Peyer's patch (tissue), 4 donors: ENCODE measurements at places on chromosomes 5 and 9. TPM values are rescaled to one million over a fixed set of nuclear protein-coding genes. Genes with fewer than 3 reads are reported as not detected.

DNA sequence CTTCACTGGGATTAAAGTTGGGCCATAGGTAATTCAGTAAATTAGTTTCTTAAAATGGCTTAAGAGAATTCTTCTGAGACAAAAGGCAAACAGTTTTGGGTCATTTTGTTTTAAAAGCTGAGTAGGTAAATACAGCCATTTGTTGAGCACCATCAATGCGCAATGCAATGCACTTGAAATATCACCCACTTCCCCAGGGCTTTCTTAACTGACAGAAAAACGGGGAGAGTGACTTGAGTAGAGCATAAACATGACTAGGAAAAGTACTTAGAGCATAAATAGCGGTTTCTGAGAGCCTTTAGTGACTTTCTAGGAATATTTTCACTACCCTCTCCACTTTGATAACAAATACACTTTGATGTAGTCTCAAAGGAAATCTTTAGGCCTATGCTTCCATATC is 27.2 kb downstream of the MLANA start:
- no peak overlapping the region for H3K27ac ChIP-seq
- H3K36me3 ChIP-seq = peaks cover 28% of the 10 kb centered on the region
- H3K27me3 ChIP-seq = no peaks in the 10 kb centered on the region
- H3K4me3 ChIP-seq = no peak overlapping the region
- H3K4me1 ChIP-seq = no peaks in the 10 kb centered on the region

DNA sequence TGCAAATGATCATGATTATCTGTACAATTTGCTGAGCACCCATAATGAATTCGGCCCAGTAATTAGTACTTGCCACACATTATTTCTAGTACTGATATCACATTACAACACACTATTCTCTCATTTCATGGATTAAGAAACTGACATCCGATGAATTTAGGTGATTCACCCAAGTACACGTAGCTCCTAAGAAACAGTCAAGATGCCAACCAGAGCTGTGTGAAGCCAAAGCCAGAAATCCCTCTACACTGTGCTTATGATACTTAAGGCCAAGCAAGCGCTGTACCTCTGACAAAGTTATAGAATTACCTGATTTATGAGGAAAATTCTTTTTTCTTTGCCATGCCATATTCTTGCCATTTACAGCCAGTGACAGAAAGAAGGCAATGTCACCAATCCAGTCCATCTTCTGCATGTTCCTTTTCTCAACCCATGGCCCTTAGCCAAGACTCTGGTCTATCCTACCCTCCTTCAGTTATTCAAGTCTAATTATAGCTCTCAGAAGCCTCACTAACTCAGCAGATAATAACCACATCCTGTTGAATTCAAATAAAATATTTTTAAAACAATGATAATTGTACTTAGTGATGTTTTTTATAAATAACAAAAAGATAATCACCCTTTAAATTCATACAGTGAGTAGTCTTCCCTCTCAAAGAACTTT is 74.3 kb upstream of the PTGER4 start:
- H3K27ac ChIP-seq = no peak overlapping the region
- H3K4me1 ChIP-seq = no peaks in the 10 kb centered on the region
- no peaks in the 10 kb centered on the region for H3K27me3 ChIP-seq
- DNase-seq = no peak
- no peak overlapping the region for H3K4me3 ChIP-seq
- no peaks in the 10 kb centered on the region for H3K36me3 ChIP-seq

Gene PTPN3
- 53.6 TPM for total RNA-seq

Gene SOHLH1
- total RNA-seq = not detected

Gene CYSRT1
- total RNA-seq = 1.3 TPM

GRCh38 chr5:31944684-31945445 is 229.3 kb downstream of the GOLPH3 start:
- no peaks in the 10 kb centered on the region for H3K36me3 ChIP-seq
- H3K27me3 ChIP-seq = no peaks in the 10 kb centered on the region
- H3K4me1 ChIP-seq = no peaks in the 10 kb centered on the region
- no peak overlapping the region for H3K4me3 ChIP-seq
- H3K27ac ChIP-seq = no peak overlapping the region
- DNase-seq = no peak

Gene LTC4S
- 12.4 TPM for total RNA-seq

Gene PCDHGA1
- not detected for total RNA-seq

Gene SPATA31A7
- not detected for total RNA-seq

Gene BTNL3
- 97.7 TPM for total RNA-seq
